Endothelial cell of umbilical vein (primary cell): ENCODE measurements at places on chromosomes 16 and 17.

DNA sequence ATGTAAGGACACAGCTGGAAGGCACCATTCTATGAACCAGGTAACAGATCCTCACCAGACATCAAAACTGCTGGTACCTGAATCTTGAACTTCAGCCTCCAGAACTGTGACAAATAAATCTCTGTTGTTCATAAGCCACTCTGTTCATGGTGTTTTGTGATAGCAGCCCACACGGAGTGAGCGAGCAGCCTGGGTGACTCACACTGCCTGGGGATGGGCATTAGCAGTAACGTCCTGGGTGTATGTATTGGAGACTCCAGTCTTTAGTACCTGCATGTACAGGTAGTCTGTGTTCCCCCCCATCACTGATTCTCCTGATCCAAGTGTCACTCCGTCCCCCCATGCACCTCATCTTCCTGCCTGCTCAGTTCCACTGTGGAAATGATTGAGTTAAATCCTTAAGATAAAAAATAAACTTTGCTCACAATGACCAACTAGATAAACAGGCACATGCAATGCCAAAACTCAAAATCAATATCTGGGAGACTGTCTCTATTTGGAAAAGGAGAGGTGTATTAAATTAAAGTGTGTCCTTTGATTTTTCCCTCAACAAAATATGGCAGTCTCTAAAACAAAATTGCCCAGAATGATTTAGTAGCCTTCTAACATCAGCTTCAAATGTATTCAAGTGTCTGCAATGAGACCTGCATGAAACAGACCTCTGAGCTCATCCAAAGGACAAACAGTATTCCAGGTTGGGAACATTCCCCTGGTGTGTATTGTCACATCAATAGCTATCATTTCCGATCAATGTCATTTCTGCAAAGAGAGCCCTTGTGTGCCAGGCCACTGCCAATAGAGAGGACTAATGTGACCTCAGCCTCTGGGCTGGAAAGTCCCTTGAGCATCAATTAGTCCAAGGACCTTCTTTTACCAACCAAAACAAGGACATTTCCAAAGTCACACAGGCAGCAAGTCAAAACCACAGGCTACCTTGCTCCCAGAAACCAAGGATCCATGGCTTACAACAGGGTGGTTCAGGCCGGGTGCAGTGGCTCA, 12.2 kb upstream of the VAT1L start:
- no peak for DNase-seq

GRCh38 chr17:60297760-60298401, 94.1 kb downstream of the USP32 start:
- DNase-seq: no peak

GRCh38 chr17:4368341-4368740, 1.9 kb upstream of the UBE2G1 start:
- DNase-seq: no peak

DNA sequence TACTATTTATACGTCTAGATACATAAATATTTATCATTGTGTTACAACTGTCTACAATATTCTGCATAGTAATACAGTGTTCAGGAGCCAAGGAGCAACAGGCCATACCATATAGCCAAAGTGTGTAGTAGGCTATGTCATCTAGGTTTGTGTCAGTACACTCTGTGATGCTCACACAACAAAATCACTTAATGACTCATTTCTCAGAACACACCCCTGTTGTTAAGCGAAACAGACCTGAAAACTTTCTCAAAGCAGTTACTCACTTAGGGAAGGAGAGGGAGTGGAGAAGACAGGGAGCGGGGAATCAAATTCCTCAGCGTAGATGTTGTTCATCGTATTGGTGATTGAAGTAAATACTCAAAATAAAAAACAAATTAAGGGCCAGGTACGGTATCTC, 269.5 kb downstream of the STX8 start:
- no peak for DNase-seq

DNA sequence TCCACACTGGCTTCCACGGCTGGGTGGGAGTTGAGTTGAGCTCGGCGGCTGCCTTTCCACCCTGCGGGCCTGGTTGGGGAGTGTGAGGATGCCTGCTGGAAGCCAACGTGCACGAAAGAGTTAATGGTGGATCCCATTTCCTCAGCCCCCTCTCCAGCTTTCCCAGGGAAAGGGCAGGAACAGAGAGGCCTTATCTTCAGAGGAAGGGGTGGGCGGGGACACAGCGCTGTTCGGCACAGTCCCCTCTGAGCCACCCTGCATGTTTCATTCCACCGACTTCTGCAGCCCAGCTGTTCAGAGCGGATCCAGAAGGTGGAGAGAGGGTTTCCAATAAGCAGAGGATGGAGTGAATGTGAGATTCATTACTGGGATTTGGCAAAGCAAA, 295.3 kb downstream of the SEC14L1 start:
- DNase-seq: peak; percentile 57

DNA sequence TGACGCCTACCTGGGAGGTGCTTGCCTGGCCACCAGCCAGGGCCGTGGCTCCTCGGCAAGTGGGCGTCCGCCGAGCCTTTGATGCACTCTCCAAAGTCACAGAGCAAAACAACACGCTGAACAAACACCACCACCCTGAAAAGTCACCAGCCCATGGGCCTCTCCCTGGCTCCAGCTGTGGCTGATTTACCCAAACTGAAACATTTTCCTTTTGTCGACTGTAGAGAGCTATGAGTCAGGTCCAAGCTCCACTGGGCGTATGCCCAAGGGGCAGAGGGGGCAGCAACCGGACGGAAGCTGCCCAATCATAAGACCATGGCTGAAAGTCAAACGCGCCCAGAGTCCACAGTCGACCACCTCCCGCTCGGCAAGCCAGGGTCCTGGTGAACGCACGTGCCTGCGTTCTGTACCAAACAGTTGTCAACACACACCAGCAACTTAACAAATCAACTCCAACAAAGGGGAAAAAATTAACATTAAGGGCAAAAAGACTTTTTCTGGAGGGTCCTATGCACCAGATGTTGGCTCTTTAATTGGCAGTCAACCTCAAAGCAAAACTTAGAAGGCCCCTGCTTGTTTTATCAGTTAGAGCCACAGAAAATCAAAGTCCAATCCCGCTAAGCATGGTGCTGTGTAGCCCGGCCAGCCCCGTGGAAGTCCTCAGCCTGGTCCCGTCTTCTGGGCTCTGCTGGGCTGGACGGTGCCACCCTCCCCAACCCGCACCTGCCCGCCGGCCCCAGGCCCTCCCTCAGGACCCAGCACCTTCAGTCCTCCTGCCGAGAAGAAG, 47.3 kb downstream of the TBC1D16 start:
- peak; percentile 91 for DNase-seq

DNA sequence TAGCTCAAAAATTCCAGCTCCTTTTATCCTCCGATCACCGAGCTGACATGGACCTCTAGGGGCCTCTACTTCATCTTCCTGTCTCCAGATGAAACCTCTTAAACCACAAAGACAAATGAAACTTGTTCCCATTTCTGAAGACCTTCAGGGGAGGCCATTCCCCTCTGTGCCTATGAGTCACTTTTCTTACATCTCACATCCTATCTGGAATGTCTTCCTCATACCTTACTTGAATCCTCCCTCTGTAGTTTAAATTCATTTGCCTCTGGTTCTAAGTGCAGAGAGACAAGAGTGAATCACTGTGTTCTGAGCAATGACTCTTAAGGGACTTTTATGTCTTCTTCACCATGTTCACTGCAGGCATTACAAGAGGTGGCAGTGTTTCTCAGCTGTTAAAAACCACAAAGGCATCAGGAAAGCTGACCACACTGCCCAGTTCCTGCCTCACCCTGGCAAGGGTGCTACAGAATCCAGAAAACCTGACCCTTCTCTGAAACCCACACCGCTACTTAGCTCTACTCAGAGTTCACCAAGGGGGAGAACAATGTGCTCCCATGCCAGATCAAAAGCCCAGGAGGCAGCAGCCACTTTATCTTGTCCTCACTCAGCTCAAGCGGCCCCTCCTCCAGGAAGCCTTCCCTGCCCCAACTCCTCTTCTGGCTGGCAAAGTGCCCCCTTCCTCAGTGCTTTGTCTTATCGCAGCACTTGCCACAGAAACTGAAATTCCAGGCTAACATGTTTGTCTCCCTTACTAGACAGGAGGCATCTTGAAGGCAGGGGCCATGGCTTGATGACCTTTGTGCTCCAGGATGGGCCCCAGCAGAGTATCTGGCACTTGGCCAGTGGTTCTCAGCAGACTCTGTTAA, 6.4 kb downstream of the CUEDC1 start:
- DNase-seq: peak; percentile 43

DNA sequence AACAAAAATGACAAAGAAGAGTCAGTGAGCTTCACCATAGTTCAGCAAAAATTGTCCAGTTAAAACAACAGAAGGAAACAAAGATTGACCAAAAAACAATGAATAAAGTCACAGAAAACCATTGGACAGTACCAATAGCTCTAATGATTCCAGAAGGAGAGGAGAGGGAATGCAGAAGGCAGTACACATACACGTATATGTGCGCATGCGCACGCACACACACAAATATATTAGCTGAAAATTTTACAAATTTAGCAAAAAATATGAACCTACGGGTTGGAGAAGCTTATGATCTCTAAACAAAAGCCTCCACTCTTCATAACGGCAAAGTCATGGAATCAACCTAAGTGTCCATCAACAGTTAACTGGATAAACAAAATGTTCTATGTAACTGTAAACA, 120.3 kb upstream of the MON1B start:
- DNase-seq: no peak

GRCh38 chr17:76843703-76844484, 24.3 kb upstream of the MGAT5B start:
- no peak for DNase-seq

GRCh38 chr17:40278414-40278813, 9.3 kb upstream of the CDC6 start:
- DNase-seq: no peak

- peak; percentile 6 for DNase-seq
Observed at GRCh38 chr17:33267271-33267790, 25.8 kb downstream of the ASIC2 start.

DNA sequence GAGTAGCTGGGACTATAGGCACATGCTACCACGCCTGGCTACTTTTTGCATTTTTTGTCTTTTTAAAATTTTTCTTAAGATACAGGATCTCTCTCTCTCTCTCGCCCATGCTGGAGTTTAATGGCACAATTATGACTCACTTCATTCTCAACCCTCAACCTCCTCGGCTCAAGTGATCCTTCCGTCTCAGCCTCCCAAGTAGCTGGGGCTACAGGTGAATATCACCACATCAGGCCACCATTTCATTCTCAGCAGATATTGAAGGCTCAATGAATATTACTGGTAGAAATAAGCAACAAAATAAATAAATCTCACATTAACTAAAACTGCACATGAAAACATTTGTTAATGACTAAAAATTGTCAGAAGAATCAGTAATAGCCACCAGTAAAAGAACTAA, 41.7 kb downstream of the BRIP1 start:
- DNase-seq: no peak

DNA sequence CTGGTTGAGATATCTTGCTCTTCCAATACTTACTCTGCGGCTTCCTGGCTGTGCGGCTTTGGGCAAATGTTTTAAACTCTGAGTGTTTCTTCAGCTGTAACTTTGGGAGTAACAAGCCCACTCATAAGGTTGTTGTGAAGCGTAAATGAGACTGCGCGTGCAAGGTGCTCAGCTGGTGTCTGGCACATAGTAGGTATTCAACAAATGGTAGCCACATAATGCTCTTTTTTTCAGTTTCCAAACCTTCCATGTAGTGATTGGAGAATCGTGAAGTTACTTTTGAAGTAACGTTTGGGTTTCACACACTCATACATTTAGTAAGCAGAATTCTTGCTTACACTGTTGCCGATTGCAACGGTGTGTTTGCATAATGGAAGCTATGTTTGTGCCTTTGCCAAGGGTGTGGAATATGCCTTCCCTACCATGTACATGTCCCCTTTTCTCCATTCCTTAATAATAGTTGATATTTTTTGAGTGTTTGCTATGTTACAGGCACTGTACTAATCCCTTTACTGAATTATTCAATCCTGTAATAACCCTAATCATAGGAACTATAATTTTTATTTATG, 829 bp downstream of the DHRS7B start:
- DNase-seq: no peak

DNA sequence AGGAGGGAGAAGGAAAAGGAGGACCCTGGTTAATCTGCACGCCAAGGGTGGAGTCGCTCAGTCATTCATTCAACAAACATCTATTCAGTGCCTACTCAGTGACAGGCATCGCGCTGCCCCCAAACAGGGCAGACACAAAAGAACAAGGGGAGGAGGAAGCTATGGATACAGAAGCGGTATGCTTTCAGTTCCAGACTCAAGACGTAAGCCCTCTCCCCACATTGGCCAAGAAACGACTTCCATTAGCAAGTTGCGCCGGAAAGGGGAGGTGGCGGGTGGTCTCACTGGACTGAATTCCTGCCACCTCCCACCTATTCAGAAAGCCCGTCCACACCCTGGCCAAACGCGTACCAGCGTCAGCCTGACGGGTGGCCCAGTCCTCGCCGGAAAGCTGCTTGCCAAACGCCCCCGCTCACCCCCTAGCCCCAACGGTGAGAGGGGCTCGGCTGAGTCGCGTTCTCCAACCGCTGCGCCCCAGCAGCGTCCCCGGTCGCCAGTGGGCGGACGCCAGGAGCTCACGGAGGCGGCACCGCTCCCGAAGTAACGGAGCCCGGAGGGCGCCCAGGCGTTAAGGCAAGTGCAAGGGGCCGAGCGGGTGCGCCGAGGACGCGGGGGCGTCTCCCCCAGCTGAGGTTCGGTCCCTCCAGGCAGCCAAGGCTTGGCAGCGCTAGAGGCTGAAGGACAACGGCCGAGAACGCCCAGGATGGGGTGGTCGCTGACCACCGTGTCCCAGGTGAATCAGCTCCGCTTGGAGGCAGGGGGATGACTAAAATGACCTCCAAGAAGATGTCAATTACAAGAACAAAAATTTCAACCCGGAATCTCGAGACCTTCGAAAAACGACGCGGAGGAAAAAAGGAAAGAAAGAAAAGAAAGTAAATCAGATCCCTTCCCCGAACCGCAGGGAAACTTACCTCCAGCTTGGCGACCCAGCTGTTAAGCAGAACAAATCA, 470.7 kb downstream of the SOX9 start:
- DNase-seq: no peak

DNA sequence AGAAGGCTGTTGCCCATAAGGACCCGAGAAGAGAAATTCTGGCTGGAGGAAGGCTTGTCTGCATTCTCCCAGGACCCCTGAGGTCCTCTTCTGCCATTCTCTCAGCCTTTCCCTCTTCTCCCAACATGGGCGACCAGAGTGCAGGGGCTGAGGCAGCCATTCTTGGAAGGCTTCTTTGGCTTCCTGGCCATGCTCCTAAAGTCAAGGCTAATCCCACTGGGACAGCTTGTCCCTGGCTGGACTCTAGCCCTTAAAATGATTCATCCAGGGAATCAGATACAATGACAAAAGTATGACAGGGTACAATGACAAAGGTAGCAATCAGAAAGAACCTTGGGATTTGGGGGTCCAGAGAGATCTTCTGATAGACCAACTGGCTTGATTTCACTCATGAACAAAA, 26.8 kb downstream of the SRL start:
- no peak for DNase-seq

GRCh38 chr17:38667099-38667786, 7.5 kb downstream of the EPOP start:
- peak; percentile 72 for DNase-seq

GRCh38 chr16:30983289-30983889, 1.6 kb upstream of the HSD3B7 start:
- no peak for DNase-seq

GRCh38 chr17:28113269-28113668, 70.8 kb downstream of the NLK start:
- no peak for DNase-seq

- no peak for DNase-seq
Observed at GRCh38 chr17:51670899-51671298, 410.6 kb downstream of the UTP18 start.
